ENCODE measurements at places on chromosomes 3 and 15. TPM values are rescaled to one million over a fixed set of nuclear protein-coding genes. Genes with fewer than 3 reads are reported as not detected.

- no peak for DNase-seq
- no peaks in the 10 kb centered on the region for H3K36me3 ChIP-seq
- no peaks in the 10 kb centered on the region for H3K4me1 ChIP-seq
These were observed 4.0 kb downstream of the PLA2G4D start for GRCh38 chr15:42090370-42090769.

GRCh38 chr3:41222501-41222900 is 23.2 kb downstream of the CTNNB1 start:
- H3K4me1 ChIP-seq, result peaks cover 46% of the 10 kb centered on the region
- H3K36me3 ChIP-seq, result peaks cover 31% of the 10 kb centered on the region

GRCh38 chr3:44436181-44436580 is 41.3 kb downstream of the ZNF445 start:
- DNase-seq, result no peak
- H3K27me3 ChIP-seq, result no peaks in the 10 kb centered on the region
- H3K4me3 ChIP-seq, result no peak overlapping the region
- H3K4me1 ChIP-seq, result peaks cover 20% of the 10 kb centered on the region

GRCh38 chr3:71652781-71653413 is 69.4 kb upstream of the FOXP1 start:
- H3K27me3 ChIP-seq, result no peaks in the 10 kb centered on the region
- H3K4me1 ChIP-seq, result no peaks in the 10 kb centered on the region
- DNase-seq, result no peak
- H3K4me3 ChIP-seq, result no peak overlapping the region

DNA sequence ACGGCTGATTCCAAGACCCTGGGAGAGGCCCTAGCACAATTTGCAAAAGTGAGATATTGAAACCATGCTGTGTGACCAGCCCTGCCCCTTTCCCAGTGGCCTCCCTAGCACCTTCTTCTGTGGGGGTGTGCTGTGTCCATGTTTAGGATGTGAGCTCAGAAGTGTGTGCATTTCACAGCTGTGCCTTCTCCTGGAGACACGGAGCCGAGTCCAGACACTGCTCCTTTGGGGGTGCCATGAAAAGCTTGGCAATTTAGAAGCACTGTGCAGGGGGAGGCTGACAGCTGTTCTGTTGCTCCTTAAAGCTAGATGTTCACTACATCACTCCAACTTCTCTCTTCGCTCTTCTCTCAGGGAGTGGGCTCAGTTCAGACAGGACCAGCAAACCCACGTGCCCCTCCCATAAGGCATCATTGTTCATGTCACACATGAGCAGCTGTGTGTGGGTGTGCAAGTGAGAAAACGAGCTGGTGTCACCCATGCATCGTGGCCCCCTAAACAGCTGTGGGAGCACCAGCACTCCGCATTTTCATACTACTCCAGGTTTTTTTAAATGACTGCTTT is 492.6 kb downstream of the GABRG3 start:
- H3K4me1 ChIP-seq, result no peaks in the 10 kb centered on the region
- DNase-seq, result no peak
- H3K27me3 ChIP-seq, result no peaks in the 10 kb centered on the region
- H3K4me3 ChIP-seq, result no peak overlapping the region
- no peaks in the 10 kb centered on the region for H3K36me3 ChIP-seq

DNA sequence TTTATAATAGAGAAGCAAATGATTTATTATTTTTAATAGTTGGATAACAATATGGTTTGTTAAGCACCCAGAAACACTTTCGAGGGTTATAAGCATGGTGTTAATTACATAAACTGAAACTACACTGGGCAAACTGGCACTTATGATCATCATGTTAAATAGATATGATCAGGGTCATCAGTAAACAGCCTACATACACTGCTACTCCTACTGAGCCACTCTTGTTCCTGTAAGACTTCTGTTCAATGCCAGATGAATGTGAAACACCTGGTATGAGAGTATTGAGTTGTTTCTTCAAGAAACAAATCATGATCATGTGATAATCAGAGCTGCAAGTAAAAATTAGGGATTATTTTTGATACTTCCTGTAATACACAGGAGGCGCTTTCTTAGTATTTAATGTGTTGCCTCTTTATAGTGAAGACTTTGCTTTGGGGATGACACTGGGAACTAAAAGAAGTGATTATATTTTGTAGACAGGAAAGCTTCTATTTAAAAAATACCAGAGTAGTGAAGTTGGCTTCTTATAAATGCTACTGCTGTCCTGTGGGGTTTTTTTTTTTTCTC is 32.3 kb upstream of the UTS2B start:
- no peaks in the 10 kb centered on the region for H3K4me1 ChIP-seq
- H3K27me3 ChIP-seq, result no peaks in the 10 kb centered on the region
- no peak overlapping the region for H3K4me3 ChIP-seq
- no peaks in the 10 kb centered on the region for H3K36me3 ChIP-seq
- no peak overlapping the region for H3K27ac ChIP-seq

GRCh38 chr3:177760803-177761202 is 563.5 kb upstream of the TBL1XR1 start:
- no peak overlapping the region for H3K27ac ChIP-seq
- H3K4me3 ChIP-seq, result no peak overlapping the region
- H3K27me3 ChIP-seq, result no peaks in the 10 kb centered on the region
- no peaks in the 10 kb centered on the region for H3K36me3 ChIP-seq
- no peak for DNase-seq

DNA sequence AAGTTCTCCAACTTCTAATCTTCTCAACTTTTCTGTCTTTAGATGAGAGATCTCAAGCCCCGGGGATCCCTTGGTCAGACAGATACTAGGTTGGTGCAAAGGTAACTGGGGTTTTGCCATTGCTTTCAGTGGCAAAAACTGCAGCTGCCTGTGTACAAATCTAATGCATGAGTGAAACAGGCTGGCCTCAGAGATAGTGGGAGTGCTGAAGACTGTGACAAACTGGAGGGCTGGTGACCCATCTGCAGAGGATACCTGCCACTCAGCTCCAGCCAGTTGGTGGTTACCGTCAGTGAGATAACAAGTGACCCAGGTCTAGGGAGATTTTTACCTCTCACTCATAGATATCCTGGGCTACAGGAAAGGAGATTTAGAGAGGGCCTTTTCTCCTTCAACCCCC is 85.7 kb downstream of the RYR3 start:
- H3K4me1 ChIP-seq, result no peaks in the 10 kb centered on the region
- H3K4me3 ChIP-seq, result no peak overlapping the region
- H3K27me3 ChIP-seq, result no peaks in the 10 kb centered on the region
- no peaks in the 10 kb centered on the region for H3K36me3 ChIP-seq
- no peak overlapping the region for H3K27ac ChIP-seq

DNA sequence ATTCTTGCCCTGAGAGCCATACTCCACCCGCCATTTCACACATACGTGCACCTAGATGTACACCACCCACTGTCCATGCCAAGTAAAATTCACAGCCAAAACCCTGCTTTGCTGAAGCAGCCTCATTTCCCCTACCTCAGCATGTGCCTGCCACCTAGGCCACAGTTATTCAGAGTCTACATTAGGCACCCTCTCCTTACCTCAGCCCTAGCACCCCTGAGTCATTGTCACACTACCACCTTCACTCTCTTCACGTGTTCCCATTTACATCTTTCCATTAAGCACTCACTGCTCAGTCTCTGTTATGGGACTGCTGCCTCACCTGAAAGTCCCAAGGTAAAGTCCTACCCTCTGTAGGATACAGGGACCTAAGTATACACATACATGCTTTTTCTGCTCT is 70.0 kb downstream of the SETD5 start:
- no peak overlapping the region for H3K27ac ChIP-seq
- no peak overlapping the region for H3K4me3 ChIP-seq
- H3K27me3 ChIP-seq, result no peaks in the 10 kb centered on the region
- peaks cover 75% of the 10 kb centered on the region for H3K36me3 ChIP-seq
- DNase-seq, result no peak

DNA sequence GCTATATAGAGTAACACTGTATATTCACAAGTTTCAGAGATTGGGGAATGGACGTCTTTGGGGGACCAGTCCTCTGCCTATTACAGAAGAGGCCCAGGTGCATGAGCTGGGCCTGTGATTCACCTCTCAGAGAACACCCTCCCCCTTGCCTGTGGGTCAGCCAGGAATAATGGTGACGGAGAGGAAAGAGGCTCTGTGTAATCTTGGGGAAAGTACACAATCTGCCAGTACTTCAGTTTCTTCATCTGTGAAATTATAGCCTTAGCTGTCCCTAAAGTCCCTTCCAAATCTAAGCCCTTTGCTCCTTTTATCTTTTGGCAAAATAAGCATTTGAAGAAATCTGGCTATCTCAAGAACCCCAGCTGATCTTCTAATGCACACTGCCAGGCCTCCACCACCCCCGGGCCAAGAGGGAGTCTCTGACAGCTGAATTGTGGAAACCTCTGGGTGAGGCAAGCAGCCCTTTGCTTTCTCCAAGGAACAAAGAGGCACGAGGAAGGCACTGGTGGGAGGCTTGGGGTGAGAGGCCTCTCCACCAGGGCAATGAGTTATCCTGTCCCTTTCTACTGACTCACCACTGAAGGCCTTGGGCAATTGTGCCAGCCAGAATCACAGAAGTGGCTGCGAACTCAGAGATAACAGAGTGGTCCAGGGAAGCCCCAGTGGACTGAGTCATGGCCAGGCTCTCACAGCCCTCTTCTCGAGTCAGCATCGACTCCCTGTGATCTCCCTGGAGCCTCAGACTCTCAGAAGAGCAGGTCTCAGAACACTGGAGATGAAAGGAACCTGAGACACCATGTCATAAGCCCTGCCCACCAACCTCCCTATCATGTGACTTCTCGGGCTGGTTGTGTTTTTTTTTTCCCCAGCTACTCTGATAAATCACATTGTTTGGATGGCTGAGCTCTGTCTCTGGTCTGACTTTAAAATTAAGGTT is 31.8 kb downstream of the CCNL1 start:
- peaks cover 49% of the 10 kb centered on the region for H3K4me1 ChIP-seq
- peak overlapping the region; percentile 68 for H3K27ac ChIP-seq
- H3K36me3 ChIP-seq, result no peaks in the 10 kb centered on the region

- DNase-seq, result no peak
- H3K4me1 ChIP-seq, result peaks cover 8% of the 10 kb centered on the region
- no peak overlapping the region for H3K4me3 ChIP-seq
- H3K36me3 ChIP-seq, result no peaks in the 10 kb centered on the region
These were observed 39.3 kb downstream of the NKIRAS1 start for GRCh38 chr3:23877329-23877980.

GRCh38 chr3:112627919-112628466 is 12.9 kb downstream of the CCDC80 start:
- no peak overlapping the region for H3K27ac ChIP-seq
- no peaks in the 10 kb centered on the region for H3K36me3 ChIP-seq
- no peak for DNase-seq
- no peaks in the 10 kb centered on the region for H3K4me1 ChIP-seq

DNA sequence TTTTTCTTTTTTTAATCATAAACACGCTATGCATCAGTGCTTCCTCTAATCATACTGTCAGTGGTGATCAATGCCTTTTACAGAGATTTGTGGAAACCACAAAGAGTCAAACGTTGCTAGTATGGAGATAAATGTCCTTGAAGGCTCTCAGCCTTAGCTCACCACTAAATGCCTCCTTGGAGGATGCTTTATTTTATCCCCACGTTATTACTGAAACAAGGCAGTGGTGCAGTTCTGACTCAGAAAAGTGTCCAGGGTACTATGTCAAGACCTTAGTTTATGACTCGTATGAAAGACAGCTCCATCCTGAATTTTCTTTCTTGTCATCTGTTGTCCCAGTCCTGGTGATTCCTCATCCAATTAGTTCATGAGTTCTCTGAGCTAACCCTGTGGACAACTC is 1146.7 kb downstream of the IGSF11 start:
- H3K27ac ChIP-seq, result no peak overlapping the region
- H3K4me3 ChIP-seq, result no peak overlapping the region
- no peaks in the 10 kb centered on the region for H3K27me3 ChIP-seq
- no peak for DNase-seq

GRCh38 chr3:64406271-64406670 is 181.0 kb upstream of the PRICKLE2 start:
- no peaks in the 10 kb centered on the region for H3K36me3 ChIP-seq
- H3K27me3 ChIP-seq, result no peaks in the 10 kb centered on the region
- no peak for DNase-seq
- H3K4me1 ChIP-seq, result no peaks in the 10 kb centered on the region

GRCh38 chr3:53147151-53147902 is 13.7 kb upstream of the PRKCD start:
- no peaks in the 10 kb centered on the region for H3K36me3 ChIP-seq
- no peaks in the 10 kb centered on the region for H3K27me3 ChIP-seq
- no peaks in the 10 kb centered on the region for H3K4me1 ChIP-seq
- H3K4me3 ChIP-seq, result no peak overlapping the region
- DNase-seq, result no peak

The NR1I2 gene
- 0.35 TPM for total RNA-seq

The B3GALNT1 gene
- 2.4 TPM for total RNA-seq

The MAGEL2 gene
- not detected for total RNA-seq

The ALDH1L1 gene
- total RNA-seq, result not detected

The DUT gene
- 397 TPM for total RNA-seq

The FRMD5 gene
- total RNA-seq, result 0.28 TPM

The MYRIP gene
- not detected for total RNA-seq

The ANKUB1 gene
- not detected for total RNA-seq

Data from CD8-positive, alpha-beta memory T cell (primary cell).